H1 (cell line): ENCODE measurements at places on chromosomes 7 and 10.

GRCh38 chr10:96415891-96416554 is 57.2 kb upstream of the OPALIN start:
- H3K27ac ChIP-seq, result no peak overlapping the region
- H3K36me3 ChIP-seq, result no peaks in the 10 kb centered on the region

DNA sequence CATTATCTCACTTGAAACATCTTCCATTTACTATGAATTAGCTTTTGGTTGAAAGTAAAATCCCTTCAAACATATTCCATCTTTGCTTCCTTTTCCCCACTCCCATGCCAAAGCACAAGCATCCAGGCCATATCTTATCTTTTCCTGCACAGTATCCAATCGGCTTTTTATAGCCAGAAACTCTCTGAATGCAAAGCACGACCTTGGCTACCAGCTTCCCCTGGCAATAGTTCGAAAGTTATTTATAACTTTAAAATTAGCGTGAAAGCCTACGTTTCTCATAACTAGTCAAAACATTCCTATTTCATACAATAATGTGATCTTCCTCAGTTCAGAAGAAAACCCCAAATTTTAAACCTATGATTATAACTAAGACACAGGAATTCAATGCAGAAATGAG is 440 bp downstream of the CTNNA3 start:
- H3K4me1 ChIP-seq, result no peaks in the 10 kb centered on the region
- no peaks in the 10 kb centered on the region for H3K36me3 ChIP-seq
- no peaks in the 10 kb centered on the region for H3K27me3 ChIP-seq
- no peak overlapping the region for H3K27ac ChIP-seq

GRCh38 chr7:40726559-40726958 is 591.8 kb downstream of the SUGCT start:
- no peaks in the 10 kb centered on the region; the same call in 1 of the 2 replicates for H3K36me3 ChIP-seq
- DNase-seq, result no peak
- H3K4me1 ChIP-seq, result no peaks in the 10 kb centered on the region
- H3K27ac ChIP-seq, result no peak overlapping the region

- no peaks in the 10 kb centered on the region for H3K27me3 ChIP-seq
- H3K4me1 ChIP-seq, result peaks cover 12% of the 10 kb centered on the region
- no peak overlapping the region for H3K27ac ChIP-seq
- H3K4me3 ChIP-seq, result no peak overlapping the region
Observed at GRCh38 chr7:48251766-48252165, 80.5 kb downstream of the ABCA13 start.

GRCh38 chr7:44062903-44063295 is 2.5 kb downstream of the PGAM2 start:
- peaks cover 30% of the 10 kb centered on the region for H3K4me1 ChIP-seq
- H3K27me3 ChIP-seq, result no peaks in the 10 kb centered on the region; the same call in 1 of the 2 replicates
- no peak overlapping the region for H3K27ac ChIP-seq

DNA sequence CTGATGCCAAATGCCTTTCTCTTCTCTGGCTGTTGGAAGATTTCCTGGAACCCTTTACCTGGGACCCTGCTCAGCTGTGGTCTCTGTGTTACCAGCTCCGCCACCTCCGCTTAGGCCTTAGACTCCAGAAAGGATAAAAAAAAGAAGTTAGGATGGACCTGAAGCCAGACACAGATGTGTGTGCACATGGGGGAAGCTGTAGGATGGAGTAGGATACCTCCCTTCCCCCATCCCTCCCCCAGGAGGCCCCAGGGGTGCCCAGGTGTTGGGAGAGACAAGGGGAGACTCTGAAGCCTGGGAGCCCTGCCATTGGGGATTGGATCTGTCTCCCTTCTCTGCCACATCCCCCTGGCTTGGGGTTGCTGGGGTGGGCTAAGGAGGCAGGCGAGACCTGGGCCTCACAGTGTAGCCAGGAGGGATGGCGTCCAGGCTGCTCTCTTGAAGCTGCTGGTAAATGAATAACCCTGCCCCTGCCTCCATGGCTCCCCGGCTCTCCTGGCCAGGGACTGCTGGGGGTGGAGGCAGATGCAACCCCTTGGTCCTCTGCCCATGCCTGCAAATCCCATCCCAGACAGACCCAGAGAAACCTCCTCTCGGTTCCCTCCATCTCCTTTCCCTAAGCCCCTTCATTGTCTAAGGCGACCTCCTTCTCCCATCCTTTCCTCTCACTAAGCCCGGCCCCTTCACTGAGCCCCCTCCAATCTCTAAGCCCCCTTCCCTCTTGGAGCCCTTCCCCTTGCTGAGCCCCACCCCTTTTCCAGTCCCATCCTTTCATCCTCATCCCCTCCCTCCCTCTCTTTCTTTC is 8.0 kb downstream of the CLDN3 start:
- no peaks in the 10 kb centered on the region for H3K36me3 ChIP-seq
- DNase-seq, result no peak
- H3K4me3 ChIP-seq, result no peak overlapping the region
- H3K4me1 ChIP-seq, result no peaks in the 10 kb centered on the region
